ENCODE measurements at places on chromosomes 5 and 9. TPM values are rescaled to one million over a fixed set of nuclear protein-coding genes. Genes with fewer than 3 reads are reported as not detected.

GRCh38 chr5:880816-881550 lies 11.6 kb downstream of the BRD9 start:
- DNase-seq, result no peak
- no peak overlapping the region for H3K27ac ChIP-seq
- peaks cover 75% of the 10 kb centered on the region for H3K36me3 ChIP-seq
- no peak overlapping the region for H3K4me3 ChIP-seq
- peaks cover 21% of the 10 kb centered on the region for H3K4me1 ChIP-seq
- H3K27me3 ChIP-seq, result peaks cover 7% of the 10 kb centered on the region

- H3K36me3 ChIP-seq, result peaks cover 5% of the 10 kb centered on the region
- peaks cover 54% of the 10 kb centered on the region for H3K4me1 ChIP-seq
- H3K27me3 ChIP-seq, result peaks cover 3% of the 10 kb centered on the region
Measured at GRCh38 chr9:134396825-134397224, 70.6 kb downstream of the RXRA start.

GRCh38 chr5:35383041-35383440 lies 152.8 kb upstream of the PRLR start:
- no peak overlapping the region for H3K4me3 ChIP-seq
- H3K27me3 ChIP-seq, result no peaks in the 10 kb centered on the region
- no peak for DNase-seq
- H3K36me3 ChIP-seq, result no peaks in the 10 kb centered on the region
- H3K27ac ChIP-seq, result no peak overlapping the region
- H3K4me1 ChIP-seq, result no peaks in the 10 kb centered on the region

- H3K4me1 ChIP-seq, result peaks cover 20% of the 10 kb centered on the region
- H3K27ac ChIP-seq, result peak overlapping the region; percentile 37
- peaks cover 5% of the 10 kb centered on the region for H3K36me3 ChIP-seq
- H3K4me3 ChIP-seq, result no peak overlapping the region
- peaks cover 1% of the 10 kb centered on the region for H3K27me3 ChIP-seq
Measured at GRCh38 chr5:82911910-82912309, 165.3 kb downstream of the TMEM167A start.

PCDHGA1 gene
- not detected for total RNA-seq

Measured in activated CD8-positive, alpha-beta T cell treated with anti-CD3 and anti-CD28 coated beads, Interleukin-2, amount 10 ng/mL, durations not matched to agents 7 days and 5 days (primary cell).